ENCODE measurements at places on chromosomes 6 and 20. TPM values are rescaled to one million over a fixed set of nuclear protein-coding genes. Genes with fewer than 3 reads are reported as not detected.

The IL22RA2 gene
- total RNA-seq: not detected

The ZNF391 gene
- total RNA-seq: 1.4 TPM

The PDE10A gene
- 6.1 TPM for total RNA-seq

The NNAT gene
- total RNA-seq: 2.8 TPM

The PRL gene
- total RNA-seq: not detected

The SEMG1 gene
- total RNA-seq: not detected

The ZNF451 gene
- total RNA-seq: 70.4 TPM

The ENPP4 gene
- total RNA-seq: 0.99 TPM

The SEL1L2 gene
- not detected for total RNA-seq

The OSBPL2 gene
- total RNA-seq: 31.6 TPM

The EYA4 gene
- total RNA-seq: 5.7 TPM

The PRDM1 gene
- 1.4 TPM for total RNA-seq

The F13A1 gene
- total RNA-seq: not detected

The SLC22A3 gene
- total RNA-seq: 1.5 TPM

Measured in fibroblast of the aortic adventitia (primary cell).